ENCODE measurements at places on chromosomes 12 and 14.

DNA sequence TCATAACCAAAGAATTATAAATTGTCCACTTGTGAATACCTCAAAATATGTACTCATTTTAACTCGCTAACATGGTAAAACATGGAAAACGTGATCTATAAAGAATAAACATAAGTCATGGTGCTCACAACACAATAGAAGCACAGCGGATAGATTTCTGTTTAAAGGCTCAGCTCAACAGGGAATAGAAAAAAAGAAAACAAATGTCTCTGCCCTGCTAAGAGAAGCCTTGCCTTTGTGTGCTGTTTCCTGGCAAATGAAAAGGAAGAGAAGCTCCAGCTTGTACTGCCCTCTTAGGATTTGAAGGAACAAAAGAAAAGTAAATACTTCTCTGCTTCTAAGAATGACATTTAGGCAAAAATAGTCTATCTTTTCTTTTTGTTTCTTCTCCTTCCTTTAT, 121.0 kb upstream of the KRR1 start:
- no peak for DNase-seq

DNA sequence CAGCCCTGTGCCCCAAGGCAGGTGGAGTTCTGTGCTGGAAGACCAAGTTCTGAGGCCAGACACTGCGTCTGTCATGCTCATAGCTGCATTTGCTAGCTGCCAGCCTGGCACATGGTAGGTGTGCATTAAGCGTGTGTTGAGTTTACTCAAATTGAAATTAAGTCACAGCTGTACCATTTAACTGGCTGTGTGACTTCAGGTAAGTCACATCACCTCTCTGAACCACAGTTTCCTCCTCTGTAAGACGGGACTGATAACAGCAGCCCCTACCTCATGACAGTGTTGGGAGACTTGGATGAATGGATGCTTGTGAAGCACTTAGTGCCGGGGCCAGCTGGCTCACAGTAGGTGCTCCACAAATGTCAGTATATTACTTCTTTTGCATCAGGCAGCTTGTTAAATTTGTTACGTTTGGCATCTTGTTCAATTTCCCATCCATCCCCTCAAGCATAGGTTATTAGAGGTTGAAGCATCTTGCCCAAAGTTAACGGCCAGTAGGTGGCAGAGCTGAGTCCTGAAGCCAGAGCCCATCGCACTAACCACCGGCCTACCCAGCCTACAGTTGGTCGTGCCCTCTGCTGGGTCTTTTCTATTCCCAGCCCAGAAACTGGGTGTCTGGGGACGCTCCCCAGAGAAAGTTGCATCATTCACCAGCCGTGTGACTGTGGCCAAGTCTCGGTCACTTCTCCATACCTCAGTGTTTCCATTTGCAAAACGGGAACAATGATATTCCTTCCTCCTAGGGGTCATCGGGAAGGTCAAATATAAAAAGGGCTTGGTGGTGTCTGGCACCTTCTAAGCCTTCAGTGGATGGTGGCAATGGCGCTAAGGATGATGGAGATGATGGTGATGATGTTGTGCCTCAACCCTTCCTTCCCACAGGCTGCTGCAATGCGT, 4.5 kb downstream of the DAO start:
- DNase-seq = peak; percentile 33

DNA sequence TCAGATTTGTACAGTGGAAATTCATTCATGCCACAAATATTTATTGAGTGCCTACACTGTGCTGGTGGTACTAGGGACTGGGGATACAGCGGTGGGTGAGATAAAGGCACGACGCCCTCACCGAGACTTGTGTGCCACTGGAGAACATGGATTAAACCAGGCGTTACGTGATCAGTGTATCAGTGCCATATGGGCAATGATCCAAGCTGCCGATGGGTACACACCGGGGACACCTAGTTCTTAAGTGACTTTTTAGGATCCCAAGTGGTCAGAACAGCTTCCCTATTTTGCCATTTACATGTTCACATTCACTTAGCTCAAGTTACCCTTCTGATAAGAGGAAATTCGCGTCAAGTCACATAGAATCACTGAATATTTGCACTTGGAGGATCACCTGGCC, 236.7 kb downstream of the CACNA1C start:
- DNase-seq = no peak

GRCh38 chr12:131905630-131906091, 11.2 kb downstream of the ULK1 start:
- DNase-seq = no peak

GRCh38 chr14:71776471-71777360, 155.5 kb upstream of the RGS6 start:
- no peak for DNase-seq

- DNase-seq = no peak
Observed at GRCh38 chr14:100867631-100868315, 35.7 kb downstream of the RTL1 start.

DNA sequence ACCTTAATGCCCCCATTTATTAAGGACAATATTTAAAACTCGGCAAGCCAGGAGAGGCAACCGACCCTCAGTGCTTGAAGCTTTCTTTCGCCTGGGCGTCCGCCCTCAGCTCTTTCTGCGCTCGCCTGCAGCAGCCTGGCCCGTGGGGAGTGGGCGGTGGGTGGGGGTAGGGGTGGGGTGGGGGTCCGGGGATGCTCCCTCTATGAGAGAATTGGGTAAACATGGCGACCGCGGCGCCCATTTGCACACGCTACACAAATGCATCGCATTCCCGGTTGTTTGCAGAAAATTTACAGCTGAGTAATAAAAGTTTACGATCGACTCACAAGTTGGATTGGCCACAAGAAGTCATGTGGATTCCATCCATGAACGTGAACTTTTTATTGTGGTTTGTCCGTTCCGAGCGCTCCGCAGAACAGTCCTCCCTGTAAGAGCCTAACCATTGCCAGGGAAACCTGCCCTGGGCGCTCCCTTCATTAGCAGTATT, 7.7 kb downstream of the HOXC8 start:
- DNase-seq = no peak

DNA sequence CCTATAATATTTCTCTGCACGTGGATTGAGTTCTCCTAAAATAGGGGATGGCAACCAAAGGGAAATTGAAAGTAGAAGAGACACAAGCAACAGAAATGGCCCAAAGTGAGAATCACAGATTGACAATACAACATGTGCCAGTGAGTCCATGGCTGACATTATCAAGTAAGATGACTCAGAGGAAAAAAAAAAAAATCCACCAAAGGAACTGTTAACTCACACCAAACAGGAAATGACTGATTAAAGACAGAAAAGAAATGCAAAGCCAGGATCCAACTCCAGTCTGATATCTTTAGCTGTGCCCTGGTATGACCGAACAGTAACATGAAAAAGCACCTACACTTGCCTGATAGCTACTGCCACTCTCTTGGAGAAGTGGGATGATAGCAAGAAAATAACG, 485.0 kb downstream of the PRKD1 start:
- DNase-seq = no peak

- no peak for DNase-seq
Observed at GRCh38 chr12:125533434-125534029, 468.3 kb downstream of the AACS start.

- DNase-seq = no peak
Observed at GRCh38 chr12:2613326-2614073, 181.3 kb upstream of the FKBP4 start.

GRCh38 chr12:88897723-88898122, 317.5 kb upstream of the KITLG start:
- no peak for DNase-seq

DNA sequence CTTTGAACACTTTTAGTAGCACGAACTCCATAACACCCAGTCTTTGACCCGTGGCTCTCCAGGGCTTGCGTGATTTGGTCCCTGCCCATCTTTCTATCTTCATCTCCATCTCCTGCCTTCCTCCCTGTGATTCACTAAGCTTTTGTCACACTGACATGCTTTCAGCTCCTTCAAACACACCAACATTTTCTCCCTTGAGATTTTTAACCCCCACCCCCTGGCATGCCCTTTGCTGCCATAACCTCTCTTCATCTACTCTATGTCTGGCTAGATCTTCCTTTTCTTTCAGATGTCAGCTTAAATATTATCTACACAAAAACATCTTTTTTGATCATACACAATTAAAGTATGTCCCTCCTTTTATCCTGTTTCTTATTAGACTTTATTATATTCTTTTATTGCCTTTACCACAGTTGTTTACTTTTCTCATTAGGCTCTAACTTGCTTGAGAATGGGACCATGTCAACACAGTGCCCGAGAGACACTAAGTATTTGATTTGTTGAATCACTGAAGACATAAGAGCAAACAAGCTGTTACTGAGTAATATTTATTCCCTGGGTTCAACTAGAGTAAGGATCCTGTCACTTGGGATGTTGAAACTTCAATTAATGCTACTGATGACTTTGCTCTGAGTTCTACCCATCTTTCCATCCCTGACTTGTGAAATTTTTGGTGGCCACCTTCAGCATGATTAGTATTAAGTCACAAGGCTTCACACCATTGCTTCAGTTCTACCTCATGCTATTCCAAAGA, 387.3 kb downstream of the LRIG3 start:
- no peak for DNase-seq

GRCh38 chr12:84290168-84290567, 622.4 kb downstream of the SLC6A15 start:
- DNase-seq = no peak

DNA sequence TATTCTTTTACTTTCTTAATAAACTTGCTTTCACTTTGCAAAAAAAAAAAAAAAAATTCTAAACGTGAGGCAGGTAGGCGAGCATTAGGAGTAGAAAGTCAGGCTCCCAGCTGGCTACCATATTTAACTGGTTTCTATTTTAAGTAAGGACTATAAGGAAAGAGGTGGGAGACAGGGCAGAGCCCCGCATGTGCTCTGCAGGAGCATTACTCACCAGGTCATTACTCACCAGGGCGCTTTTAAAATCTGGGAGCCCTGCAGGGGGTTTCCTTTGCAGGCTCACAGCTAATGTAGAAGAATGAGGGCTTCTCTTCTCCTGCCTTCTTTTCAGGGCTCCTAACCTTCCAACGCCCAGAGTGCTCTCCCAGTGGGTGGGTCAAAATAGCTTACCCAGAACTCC, 14.0 kb upstream of the DPF3 start:
- DNase-seq = no peak

GRCh38 chr14:26589925-26590324, 7.9 kb downstream of the NOVA1 start:
- DNase-seq = no peak

DNA sequence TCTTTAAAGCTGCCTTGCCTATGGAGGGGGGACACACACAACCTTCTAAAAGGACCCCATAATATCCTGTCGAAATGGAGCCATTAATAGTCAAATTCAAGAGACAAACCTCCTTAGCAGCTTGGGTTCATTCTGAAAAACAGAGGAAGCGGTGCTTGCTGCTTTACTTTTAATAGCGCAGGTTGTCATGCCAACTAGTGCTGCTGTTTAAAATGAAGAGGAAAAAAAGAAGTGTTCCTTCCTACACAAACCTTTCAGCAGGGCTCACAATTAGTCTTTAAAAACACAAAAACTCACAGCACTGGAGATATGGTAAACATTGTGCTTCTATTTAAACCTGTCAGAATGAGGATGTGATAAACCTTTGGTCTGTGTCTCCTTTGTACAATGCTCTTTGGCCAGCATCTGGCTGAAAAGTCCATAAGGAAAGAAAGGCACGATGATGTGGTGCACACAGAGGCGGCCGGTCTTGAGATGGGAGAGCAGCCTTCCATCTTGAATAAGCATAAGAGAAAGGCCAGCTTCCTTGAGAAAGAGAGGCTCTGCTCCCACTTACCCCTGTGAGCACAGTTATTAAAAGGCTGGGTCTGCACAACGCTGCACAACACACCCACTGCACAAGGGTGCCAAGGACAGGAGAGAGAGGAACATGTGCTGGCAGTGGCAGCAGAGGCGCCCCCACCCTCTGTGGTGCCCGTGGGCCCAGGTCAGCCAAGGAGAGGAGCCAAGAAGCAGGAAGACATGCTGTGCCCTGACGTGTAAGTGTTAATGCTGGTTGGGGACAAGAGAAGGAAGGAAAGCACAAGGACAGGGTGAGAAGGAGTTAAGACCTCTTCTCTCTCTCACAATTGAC, 144.6 kb downstream of the TTC7B start:
- peak; percentile 32 for DNase-seq

Measured in bone marrow (tissue), 2 donors.